ENCODE measurements at places on chromosomes 2 and 18. TPM values are rescaled to one million over a fixed set of nuclear protein-coding genes. Genes with fewer than 3 reads are reported as not detected.

GRCh38 chr2:101921953-101922325 lies 69.8 kb upstream of the IL1R2 start:
- H3K4me3 ChIP-seq = no peak overlapping the region
- H3K4me1 ChIP-seq = no peaks in the 10 kb centered on the region
- DNase-seq = no peak

DNA sequence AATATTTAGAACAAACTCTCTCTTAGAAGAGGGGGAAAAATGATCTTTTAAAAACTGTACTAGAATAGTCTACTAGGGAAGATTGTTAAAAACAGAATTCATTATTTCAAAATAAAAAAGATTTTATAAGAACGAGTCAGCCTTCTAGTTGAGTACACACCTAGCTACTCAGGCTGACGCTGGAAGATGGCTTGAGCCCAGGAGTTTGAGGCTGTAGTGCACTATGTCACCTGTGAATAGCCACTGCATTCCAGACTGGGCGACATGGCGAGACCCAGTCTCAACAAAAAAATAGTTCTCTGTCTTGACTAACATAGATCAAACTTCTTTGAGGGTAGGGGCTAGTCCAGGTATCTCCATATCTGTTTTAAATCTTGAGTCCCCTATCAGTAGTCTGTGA lies 33.9 kb downstream of the ERLEC1 start:
- H3K27ac ChIP-seq = no peak overlapping the region
- no peak overlapping the region for H3K4me3 ChIP-seq
- H3K36me3 ChIP-seq = peaks cover 34% of the 10 kb centered on the region
- H3K4me1 ChIP-seq = no peaks in the 10 kb centered on the region
- DNase-seq = no peak
- no peaks in the 10 kb centered on the region for H3K27me3 ChIP-seq

GRCh38 chr18:79477711-79478483 lies 82.2 kb downstream of the NFATC1 start:
- no peak for DNase-seq
- H3K27me3 ChIP-seq = no peaks in the 10 kb centered on the region
- no peaks in the 10 kb centered on the region for H3K4me1 ChIP-seq
- H3K27ac ChIP-seq = no peak overlapping the region

DNA sequence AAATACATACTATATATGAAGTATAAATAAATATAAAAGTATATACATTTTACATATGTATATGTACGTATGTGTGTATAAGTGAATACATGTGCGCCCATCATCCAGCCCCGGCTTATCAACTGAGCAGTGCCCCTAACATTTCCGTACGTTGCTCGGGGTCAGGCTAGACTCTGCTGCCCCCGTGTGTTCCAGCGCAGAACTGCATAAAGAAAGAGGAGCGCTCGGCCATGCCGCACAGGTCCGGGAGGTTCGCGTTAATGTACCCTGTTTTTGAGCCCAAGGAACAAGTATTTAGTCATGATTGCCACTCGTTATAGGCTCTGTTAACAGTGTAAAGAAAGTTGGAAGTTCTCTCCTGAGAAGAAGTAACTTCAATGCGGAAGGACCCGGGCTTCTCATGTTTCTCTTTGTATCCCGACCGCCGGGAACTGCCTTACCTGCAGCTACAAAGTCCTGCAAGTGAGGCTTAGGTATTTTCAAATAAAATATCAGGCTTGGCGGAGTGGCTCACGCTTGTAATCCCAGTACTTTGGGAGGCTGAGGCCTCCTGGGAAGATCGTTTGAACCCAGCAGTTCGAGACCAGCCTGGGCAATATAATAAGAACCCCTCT lies 55.7 kb downstream of the CD8B2 start:
- H3K36me3 ChIP-seq = no peaks in the 10 kb centered on the region
- no peaks in the 10 kb centered on the region for H3K27me3 ChIP-seq
- no peak overlapping the region for H3K4me3 ChIP-seq
- H3K27ac ChIP-seq = no peak overlapping the region

- no peak overlapping the region for H3K27ac ChIP-seq
- no peak for DNase-seq
- H3K27me3 ChIP-seq = no peaks in the 10 kb centered on the region
- H3K36me3 ChIP-seq = no peaks in the 10 kb centered on the region
Observed at GRCh38 chr2:220736778-220737177, 835.3 kb downstream of the EPHA4 start.

- no peaks in the 10 kb centered on the region for H3K27me3 ChIP-seq
- H3K4me3 ChIP-seq = no peak overlapping the region
- no peak for DNase-seq
Observed at GRCh38 chr2:209840434-209840833, 68.8 kb downstream of the UNC80 start.

DNA sequence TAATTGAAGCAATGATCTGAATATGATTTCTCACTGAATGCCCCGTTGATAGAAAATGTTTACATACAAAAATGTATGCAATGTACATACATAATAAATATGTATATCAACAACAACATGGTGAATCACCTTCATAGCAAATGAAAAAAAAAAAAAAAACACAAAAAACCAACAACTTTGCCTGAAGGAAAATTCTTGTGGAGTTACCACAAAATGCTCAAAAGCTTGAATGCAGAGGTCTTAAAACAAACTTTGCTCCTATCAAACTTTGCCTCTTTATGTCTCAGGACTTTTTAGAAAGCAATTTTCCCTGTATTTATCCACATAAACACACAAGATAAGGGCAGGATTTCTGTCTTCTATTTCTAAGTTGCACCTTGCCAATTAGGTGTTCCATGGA lies 92.9 kb upstream of the SIX2 start:
- DNase-seq = no peak
- no peaks in the 10 kb centered on the region for H3K27me3 ChIP-seq
- no peaks in the 10 kb centered on the region for H3K36me3 ChIP-seq
- H3K4me1 ChIP-seq = no peaks in the 10 kb centered on the region

- H3K4me1 ChIP-seq = no peaks in the 10 kb centered on the region
- no peak overlapping the region for H3K4me3 ChIP-seq
- no peaks in the 10 kb centered on the region for H3K27me3 ChIP-seq
- no peak for DNase-seq
- H3K27ac ChIP-seq = peak overlapping the region; percentile 9
- no peaks in the 10 kb centered on the region for H3K36me3 ChIP-seq
Observed at GRCh38 chr18:432791-433190, 67.7 kb downstream of the COLEC12 start.

DNA sequence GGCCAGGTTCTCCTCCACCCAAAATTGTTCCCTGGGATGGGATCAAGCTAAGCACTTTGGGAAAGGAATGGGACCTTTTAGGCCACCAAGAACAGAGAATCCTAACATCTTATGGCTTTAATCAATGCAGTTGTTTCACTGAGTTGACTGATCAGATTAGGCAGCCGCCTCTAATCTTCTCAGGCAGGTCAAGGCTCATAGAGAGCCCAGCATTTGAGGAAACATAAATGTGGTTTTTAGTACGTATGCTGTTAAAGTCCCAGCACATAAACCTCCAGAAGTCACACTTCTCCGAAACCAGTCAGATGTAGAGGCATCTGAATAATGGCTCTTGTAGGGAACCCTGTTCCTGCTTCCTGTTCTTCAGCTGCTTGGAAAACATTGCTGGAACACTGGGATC lies 99.5 kb upstream of the RMDN2 start:
- H3K4me1 ChIP-seq = no peaks in the 10 kb centered on the region
- no peak overlapping the region for H3K27ac ChIP-seq
- no peak for DNase-seq
- H3K27me3 ChIP-seq = no peaks in the 10 kb centered on the region
- H3K36me3 ChIP-seq = no peaks in the 10 kb centered on the region
- H3K4me3 ChIP-seq = no peak overlapping the region

DNA sequence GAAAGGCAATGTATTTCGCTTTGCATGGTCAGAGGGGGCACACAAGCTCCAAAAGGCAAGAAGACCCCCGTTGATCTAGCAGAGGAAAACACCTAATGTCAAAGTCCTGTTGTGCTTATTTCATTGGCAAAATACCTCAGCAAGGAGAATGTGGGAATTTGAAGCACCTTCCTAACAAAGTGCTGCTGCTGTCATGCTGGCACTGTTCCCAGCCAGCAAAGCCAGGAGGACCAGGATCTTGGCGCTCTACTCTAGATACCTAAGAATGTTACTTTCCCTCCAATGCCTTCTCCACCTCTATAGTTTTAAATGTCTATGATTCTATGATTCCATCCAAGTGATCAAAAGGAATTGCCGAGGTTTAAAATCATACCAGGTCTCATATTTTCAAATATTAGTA lies 867.9 kb upstream of the POU3F3 start:
- H3K27ac ChIP-seq = no peak overlapping the region
- no peaks in the 10 kb centered on the region for H3K4me1 ChIP-seq
- no peak overlapping the region for H3K4me3 ChIP-seq
- H3K36me3 ChIP-seq = no peaks in the 10 kb centered on the region
- H3K27me3 ChIP-seq = no peaks in the 10 kb centered on the region
- no peak for DNase-seq

DNA sequence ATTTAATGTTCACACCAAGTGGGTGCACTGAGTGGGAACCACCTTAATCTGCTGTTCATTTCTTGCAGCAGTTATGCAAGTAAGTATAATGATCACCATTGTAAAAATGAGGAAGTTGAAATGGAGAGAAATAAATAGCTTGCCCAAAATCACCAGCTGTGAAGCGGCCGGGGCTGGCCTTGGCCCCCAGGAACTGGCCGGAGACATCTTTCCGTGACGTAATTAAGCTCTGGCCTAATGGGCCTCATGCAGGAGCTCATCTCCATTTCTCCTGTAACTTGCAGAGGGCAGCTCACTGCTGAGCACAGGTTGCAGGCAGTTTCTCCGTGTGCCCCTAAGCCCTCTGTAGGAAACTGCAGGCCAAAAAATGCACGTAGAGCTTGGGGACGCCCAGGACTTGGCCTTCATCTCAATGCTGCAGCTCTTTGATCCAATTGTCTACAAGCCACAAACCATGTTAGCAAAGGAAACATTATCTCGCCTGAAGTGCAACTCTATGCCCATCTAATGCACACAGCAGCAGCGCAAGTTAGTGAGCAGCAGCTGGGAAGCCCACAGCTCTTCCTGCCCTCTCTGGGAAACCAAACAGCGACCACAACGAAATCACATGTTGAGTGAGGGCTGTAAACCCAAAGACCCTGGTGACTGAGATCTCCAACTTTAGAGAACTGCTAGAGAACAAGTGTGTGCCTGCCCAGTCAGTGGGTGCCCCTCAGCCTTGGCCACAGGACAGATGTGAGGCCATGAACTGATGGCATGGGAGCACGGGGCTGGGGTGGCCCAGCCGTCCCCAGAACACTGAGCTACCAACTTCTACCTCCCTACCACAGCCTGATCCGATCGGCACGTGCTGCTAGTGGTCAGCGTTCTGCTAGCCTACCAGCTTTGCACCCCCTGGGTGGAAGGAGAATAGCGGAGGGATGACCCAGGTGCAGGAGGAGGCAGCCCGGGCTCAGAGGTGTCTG lies 28.8 kb downstream of the APCDD1 start:
- H3K4me1 ChIP-seq = peaks cover 5% of the 10 kb centered on the region
- H3K36me3 ChIP-seq = peaks cover 12% of the 10 kb centered on the region
- H3K27me3 ChIP-seq = no peaks in the 10 kb centered on the region
- no peak overlapping the region for H3K27ac ChIP-seq
- no peak overlapping the region for H3K4me3 ChIP-seq
- DNase-seq = no peak

DNA sequence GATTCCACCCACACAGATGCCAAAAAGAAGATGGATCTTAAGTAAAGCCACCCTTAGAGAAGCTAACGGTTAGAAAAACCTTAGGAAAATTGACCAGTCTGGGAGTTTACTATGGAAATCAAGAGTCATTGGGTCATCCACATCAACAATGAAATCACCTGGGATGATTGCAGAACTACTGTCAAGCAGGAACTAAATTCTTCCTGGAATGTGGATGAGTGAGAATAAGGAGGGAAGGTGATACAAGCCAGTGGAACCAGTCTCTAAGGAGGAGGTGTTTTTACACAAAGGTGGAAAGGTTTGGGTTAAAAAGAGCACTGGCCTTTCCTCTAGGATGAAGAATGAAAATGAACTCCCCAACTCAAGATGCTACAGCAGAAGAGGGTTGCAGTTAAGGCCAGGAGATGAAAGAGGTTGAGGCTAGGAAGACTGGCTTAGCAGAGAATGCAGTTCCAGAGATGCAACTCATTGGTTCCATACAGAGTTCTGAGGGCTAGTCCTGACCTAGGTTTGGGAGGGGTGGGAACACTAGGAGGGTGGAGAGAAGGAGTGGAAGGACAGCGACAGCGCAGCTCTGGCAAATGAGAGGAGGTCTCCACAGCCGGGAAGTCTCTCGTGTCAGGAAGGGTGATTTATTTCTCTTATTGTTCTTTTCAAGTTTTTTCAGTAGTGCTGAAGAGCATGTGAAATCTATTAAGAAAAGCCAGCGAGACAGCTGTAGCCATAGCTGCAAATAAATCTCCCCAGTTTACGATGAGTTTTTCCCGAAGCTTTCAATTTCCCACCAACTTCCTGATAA lies 27.7 kb upstream of the KDM3A start:
- no peak overlapping the region for H3K27ac ChIP-seq
- no peaks in the 10 kb centered on the region for H3K27me3 ChIP-seq
- no peak overlapping the region for H3K4me3 ChIP-seq
- H3K36me3 ChIP-seq = no peaks in the 10 kb centered on the region
- no peak for DNase-seq

DNA sequence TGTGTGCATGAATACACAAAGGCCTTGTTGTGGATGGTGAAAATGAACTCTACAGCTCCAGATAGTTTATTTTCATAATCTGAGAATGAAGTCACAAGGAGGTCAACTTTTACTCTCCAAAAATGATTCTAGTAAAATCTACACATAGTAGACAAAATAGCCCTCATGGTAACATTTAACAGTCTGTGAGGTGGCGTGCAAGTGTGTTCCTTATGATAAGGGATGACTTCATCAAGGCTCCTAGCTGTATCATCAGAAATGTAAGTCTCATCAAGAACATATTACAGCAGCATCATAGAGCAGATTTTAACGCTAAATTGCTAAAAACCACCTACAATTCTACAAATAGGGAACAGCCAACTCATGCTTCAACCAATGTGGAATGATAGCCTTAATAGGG lies 72.3 kb upstream of the RIOK3 start:
- no peaks in the 10 kb centered on the region for H3K36me3 ChIP-seq
- no peak overlapping the region for H3K27ac ChIP-seq
- no peaks in the 10 kb centered on the region for H3K27me3 ChIP-seq
- no peak for DNase-seq
- H3K4me3 ChIP-seq = no peak overlapping the region

Gene HOXD3
- total RNA-seq = not detected

Gene HOXD4
- not detected for total RNA-seq

Gene CMPK2
- 1.8 TPM for total RNA-seq

Gene PPM1B
- 38.6 TPM for total RNA-seq
